NCI-H524 (cell line): ENCODE measurements at places on chromosomes 12 and 14.

DNA sequence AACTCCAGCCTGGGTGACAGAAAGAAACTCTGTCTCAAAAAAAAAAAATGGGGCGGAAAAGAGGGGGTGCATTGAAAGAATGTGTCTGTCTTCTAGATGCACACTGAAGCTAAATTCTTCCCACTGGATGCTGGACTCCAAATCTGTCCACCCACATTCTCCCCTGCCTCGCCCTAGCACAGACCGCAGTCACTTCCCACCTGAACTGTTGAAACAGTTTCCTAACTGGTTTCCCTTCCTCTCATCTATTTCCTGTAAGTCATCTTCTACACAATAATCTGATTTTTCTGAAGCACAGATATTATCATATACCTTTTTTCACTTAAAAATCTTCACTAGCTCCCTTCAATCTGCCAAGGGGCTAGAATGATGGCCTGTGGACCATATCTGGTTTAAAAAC, 1.5 kb upstream of the HCAR1 start:
- no peak for DNase-seq

DNA sequence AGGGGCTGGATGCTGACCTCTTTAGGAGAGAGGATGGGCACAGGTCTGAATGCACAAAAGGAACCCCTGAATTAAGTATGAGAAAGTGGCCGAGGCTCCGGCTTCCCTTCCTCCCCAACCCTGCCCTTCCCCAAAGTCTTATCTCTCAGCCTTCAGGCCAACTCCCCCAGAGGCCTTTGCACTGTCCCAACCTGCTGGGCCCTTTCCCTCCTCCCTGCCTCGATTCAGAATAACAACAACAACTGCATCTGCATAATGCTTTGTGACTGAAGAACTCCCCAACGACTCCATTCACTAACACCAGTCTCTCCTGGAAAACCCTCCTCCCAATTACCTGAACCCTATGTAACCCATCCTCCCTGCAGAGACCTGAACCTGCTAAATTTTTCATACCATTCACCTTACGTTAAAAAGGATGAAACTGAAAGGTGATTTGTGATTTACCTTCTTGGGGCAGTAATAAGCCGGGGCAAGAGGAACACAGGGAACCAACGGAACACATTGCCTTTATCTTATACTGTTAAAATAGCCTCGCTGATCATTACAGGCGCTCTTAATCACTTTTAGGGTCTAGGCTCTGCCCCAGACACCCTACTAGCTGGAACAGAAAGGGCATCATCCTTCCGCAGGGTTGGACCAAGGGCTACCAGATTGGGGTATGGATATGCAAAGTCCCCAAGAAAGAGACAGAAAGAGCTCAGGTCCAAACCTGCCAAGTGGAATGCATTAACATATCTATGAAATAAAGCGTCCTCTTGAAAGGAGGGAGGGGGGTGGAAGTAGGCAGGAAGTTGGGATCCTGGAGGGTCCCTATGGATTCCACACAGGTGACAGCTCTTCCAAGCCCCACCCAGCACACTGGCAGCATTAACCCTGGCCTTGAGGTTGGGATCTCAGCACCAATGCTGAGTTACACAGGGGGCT, 24.2 kb upstream of the FOXN3 start:
- no peak for DNase-seq

DNA sequence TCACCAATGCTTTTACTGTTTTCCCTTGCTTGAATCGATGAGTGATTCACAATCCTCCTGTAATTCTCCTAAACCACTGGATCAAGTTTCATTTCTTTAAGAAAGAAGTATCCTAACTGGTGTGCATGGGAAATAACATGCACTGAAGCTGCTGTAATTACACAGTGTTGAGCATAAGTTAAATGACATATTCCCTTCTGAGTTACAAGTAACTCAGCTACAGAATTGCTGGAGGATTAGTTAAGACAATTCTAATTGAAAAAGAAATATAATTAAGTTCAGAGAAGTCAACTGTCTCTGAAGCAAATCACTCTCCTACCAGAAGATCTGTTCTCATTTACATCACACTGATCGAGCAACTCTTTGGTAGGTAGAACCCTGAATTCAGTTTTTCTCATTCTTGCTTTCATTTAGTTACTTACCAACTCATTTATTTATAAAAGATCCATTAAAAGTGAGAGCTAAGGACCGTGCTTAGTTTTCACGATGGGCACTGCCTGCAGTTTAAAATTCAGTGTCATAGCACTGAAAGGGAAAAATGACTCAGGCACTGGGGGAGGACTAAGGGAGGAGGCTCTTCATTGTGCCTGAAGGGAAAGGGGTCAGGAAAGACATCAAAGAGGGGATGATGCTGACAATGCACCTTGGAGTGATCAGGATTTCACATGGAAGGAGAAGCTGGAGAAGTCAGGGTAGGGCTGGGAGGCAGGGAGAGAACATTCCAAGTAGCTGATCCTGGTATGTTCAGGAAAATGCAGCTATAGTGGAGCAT, 327.2 kb downstream of the EMP1 start:
- DNase-seq = no peak

GRCh38 chr12:91562476-91562875, 379.9 kb upstream of the DCN start:
- no peak for DNase-seq

DNA sequence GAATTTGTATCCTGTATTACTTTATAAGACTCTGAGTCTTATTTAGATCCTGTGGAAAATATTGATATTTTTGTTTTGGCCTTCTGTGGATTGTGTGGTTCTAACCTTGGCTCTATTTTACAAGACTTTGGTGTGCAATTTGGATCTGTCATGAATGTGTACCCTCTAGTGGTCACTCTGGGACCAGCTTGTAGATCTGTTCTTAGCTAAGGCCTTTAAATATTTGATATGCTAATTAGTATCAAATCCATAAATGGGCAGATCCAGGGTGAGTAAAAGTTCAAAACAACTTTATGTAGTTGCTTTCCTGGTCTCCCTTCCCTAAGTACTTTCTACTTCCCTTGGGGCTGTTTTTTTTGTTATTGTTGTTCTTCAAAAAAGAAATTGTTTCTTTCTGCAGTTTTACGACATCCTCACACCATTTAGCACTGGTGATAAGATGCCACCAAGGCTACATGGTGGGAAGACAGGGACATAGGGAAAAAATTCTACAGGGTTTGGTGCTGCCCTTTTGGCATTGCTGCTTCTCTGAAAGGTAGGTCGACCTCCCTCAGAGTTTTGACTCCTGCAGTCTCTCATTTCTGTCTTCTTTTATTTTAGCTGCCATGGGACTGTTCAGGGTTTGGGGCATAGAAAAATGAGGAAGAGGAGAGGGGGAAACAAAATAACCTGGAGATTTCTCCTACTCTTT, 238.5 kb downstream of the GPHN start:
- peak; percentile 50 for DNase-seq

DNA sequence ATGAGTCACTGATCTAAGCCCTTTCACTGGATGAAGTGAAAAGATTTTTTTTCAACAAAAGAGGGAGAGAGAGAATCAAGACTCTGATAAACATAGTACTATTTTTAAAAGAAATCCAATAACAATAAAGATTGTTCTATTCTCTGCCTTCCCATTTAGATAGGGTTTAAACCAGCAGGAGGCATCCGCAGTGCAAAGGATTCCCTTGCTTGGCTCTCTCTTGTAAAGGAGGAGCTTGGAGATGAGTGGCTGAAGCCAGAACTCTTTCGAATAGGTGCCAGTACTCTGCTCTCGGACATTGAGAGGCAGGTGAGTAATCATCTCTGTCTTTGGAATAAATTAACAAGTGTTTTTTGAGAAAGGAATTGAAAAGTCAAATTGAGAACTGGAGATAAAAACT, 124.9 kb downstream of the DERA start:
- DNase-seq = no peak

DNA sequence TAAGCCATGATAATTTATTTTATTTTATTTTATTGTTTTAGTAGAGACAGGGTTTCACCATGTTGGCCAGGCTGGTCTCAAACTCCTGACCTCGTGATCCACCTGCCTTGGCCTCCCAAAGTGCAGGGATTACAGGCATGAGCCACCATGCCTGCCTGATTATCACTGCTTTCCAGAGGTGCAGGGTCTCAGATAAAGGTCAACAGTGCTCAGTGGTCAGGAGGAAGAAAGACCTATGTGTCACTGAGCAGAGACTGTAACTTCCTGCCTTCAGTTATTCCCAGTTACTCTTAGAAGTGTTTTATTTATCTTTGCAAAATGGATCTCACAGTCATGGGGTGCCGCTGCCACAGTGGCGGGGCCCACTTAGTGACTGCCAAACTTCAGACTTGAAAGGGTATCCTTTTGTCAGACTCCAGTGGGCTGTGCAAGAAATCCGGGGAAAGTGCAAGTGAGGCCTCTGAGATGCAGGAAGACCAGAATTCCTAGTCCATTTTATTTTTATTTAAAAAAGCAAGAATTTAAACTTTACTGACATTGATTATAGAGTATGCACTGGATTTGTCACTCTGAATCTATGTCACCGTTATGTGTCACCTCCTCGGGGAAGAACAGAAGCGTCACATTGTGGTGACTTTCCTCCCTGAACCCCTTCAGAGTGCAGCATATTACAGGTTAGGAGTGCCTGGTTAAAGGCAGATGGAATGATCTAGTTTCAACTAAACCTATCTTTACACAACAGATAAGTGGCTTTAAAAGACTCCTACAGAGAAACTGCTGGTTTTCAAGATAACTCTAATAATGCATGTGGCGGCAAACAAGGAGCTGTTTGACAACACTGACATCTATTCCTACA, 59.1 kb upstream of the BICD1 start:
- DNase-seq = no peak

- peak; percentile 51 for DNase-seq
Measured at GRCh38 chr14:52951681-52952554, 1.1 kb upstream of the FERMT2 start.

- DNase-seq = no peak
Measured at GRCh38 chr12:117227000-117227653, 36.9 kb upstream of the FBXO21 start.

- no peak for DNase-seq
Measured at GRCh38 chr14:55930016-55930784, 188.0 kb upstream of the PELI2 start.

- no peak for DNase-seq
Measured at GRCh38 chr14:76464856-76465255, 88.9 kb downstream of the ESRRB start.

GRCh38 chr14:100736269-100737180, 9.8 kb downstream of the DLK1 start:
- DNase-seq = no peak

DNA sequence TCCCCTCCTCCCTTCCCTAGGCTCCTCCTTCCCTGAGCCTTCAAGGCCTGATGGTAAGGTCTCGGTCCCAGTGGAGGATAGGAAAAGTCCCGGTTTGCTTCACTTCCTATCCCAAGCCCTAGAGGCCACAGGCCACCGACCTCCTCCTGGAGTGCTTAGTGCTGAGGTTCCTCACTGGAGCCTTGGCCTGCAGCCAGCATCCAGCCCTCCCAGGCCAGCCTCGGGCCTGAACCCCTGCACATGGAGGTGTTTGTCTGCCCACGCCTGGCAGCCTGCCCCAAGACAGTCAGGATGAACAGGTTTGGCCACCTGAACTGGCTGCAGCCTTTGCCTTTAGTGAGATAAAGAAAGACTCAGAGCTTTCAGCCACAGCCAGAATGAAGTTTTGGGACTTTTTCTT, 15.8 kb upstream of the KRT7 start:
- no peak for DNase-seq

DNA sequence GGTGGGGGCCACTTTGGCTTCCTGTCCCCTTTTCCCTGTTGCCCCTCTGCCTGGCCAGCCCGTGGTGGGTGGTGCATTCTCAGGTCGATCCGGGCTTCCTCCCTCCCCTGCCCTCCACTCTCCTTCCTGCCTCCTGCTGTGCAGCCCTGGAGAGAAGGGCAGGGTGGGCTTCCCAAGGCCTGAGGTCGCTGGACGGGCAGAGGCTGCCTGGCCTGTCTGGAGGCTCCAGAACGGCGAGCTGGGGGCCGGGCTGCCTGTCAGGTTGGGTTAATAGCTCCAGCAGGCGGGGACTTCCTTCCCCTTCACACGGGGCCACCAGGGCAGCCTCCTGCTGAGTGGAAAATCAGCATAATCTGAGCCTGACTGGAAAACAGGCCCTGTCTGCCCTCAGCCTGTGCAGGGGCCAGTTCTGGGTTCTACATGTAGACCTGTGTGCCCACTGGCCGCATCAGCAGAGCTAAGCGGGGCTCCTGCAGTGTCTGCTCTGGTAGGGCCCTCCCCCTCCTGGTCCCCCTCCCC, 11.3 kb downstream of the KIF26A start:
- peak; percentile 88 for DNase-seq

- DNase-seq = no peak
Measured at GRCh38 chr12:4203772-4204376, 69.7 kb upstream of the CCND2 start.

DNA sequence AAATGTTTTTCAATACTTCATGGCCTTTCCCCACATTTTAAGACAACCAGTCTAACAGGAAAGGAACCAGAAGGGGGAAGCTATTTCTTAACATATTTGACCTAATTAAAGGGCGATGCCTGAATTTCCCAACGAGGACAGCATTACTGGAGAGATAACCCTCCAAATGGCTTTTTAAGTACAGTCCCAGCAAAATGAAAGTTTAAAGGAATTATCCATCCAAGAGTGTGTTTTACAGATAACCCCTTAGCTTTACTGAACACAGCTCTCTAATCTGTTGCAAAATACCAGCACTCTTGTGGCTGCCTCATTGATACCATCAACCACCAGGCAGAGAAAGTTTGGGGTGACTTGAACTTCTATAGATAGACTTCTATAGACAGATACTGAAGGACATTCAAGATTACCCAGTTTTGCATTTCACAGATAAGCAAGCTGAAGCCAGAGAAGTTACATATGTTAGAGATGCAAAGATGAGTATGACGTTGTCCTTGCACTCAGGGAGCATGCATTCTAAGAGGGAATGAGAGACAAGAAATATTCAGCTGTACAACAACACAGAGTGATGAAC, 41.3 kb upstream of the DUSP6 start:
- no peak for DNase-seq

- no peak for DNase-seq
Measured at GRCh38 chr12:110079477-110080400, 31.4 kb upstream of the C12orf76 start.

DNA sequence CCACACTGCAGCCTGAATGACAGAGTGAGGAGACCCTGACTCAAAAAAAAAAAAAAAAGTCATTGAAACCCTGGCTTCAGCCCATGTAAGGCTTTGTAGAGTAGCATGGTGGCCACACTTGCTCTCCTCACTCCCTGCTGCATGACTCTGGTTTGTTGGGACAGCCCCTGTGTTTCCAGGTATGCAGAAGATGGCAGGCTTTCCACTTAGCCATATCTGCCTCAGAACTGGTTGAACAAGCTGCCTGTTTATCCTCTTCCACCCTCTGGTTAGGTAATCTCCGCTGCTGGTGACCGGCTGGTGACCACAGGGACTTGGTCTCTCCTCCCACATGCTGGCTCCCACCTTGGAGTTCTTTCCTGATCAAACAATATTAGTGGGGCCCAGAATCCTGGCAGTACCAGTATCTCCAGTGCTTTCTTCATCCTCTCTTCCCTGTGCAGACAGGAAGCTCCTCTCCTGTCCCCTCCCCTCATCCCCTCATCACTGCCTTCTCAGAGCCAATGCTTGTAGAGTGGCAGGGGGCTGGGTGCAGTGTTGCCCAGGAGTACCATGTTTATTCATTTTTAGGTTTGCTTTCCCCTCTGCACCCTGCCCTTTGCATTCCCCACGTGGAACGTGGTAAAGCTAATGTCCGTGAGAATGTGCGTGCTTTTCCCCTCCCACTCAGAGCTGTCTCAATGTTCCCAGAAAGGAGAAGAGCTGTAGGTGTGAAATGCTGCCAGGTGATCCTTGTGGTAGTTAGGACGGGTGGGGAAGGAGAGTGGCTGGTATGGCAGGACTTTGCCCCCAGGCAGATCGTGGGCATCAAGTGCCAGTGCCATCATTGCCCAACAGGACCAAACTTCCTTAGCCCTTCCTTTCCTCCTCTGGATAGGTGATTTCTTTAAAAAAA, 11.3 kb downstream of the ABHD12B start:
- no peak for DNase-seq

- DNase-seq = no peak
Measured at GRCh38 chr14:100426314-100426713, 103.2 kb downstream of the SLC25A47 start.
